ENCODE measurements at places on chromosomes 13 and 19. TPM values are rescaled to one million over a fixed set of nuclear protein-coding genes. Genes with fewer than 3 reads are reported as not detected.

Gene DOCK6
- total RNA-seq, result 2.8 TPM

DNA sequence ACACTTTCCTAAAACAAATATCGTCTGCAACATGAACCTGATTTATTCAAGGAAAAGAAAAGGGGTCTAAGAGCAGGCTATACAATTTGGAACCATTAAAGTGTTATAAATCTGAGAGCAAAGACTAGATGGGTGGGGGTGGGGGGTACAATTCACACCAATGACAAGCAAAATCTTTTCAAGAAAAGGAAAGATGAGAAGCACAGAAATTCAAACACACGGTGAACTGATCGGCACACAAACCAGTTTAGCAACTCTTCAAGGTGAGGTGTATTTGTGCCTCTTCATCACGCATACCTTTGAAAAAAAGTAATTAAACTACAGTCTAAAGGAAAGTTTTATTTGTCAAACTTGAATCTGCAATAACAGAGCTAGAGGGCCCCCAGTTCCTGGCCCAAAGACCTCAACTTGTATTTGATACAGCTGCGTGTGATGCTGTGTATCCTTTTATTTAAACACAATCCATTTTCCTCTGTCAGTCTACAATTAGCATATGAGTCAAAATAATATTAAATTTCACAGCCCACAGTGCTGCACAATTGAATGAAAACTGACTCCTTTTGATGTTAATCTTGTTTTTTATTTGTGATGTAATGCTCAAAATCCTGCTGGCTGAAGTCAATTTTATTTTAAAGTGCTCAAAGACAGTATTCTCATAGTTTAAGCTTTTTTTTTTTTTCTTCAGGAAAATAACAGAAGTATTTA is 14.2 kb downstream of the EFNB2 start:
- no peak for DNase-seq
- H3K27ac ChIP-seq, result no peak overlapping the region
- H3K4me1 ChIP-seq, result no peaks in the 10 kb centered on the region
- no peak overlapping the region for H3K4me3 ChIP-seq

GRCh38 chr19:30908262-30908771 is 440.9 kb downstream of the TSHZ3 start:
- no peak for DNase-seq
- no peaks in the 10 kb centered on the region for H3K4me1 ChIP-seq
- H3K27ac ChIP-seq, result no peak overlapping the region
- H3K36me3 ChIP-seq, result no peaks in the 10 kb centered on the region

Gene RXFP2
- total RNA-seq, result not detected

DNA sequence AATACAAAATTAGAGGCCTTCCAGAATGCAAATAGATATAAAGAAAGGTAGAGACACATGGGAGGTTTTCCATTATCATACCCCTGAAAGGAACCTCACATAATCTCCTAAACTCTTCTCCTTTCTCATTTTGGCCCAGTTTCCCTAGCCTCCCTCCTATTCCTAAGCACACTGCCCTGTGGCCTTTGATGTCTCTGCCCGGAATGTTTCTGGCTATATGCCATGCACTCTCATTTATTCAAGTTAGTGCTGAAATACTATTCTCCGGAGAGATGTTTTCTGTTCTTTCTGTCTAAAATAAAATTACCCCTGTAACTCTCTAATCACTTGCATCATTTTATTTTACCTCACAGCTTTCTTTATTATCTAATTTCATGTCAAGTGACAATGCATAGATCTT is 1287.7 kb downstream of the SLITRK5 start:
- no peak overlapping the region for H3K27ac ChIP-seq
- H3K4me1 ChIP-seq, result no peaks in the 10 kb centered on the region
- H3K4me3 ChIP-seq, result no peak overlapping the region
- H3K36me3 ChIP-seq, result no peaks in the 10 kb centered on the region
- no peak for DNase-seq
- H3K27me3 ChIP-seq, result no peaks in the 10 kb centered on the region

DNA sequence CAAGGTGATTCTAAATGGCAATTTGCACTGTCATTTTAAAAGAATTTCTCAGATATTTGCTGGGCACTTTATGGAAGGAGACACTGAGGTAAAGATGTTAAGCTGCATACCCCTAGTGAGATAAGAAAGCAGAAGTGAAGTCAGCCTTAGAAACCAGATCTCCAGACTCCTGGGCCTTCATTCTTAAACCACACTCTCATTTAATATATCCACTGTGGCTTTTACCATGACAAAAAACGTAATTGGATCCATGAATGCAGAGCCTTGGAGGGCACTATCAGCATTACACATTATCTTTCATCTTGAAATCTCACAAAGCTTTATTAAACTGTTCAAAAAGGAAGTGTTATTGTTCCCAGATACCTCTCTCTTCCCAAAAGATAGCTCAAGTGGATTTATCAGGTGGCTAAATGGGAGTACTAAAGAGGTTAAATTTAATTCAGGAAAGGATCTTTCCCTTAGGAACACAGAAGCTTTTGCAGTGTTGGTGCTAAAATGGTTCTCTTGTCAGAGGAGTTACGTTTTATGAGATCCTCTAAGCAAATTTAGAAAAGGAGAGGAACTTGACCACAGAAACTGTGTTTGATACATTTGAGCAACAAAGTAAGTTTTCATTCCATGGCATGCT is 1060.4 kb downstream of the EFNB2 start:
- no peak overlapping the region for H3K27ac ChIP-seq
- no peaks in the 10 kb centered on the region for H3K27me3 ChIP-seq
- H3K4me3 ChIP-seq, result no peak overlapping the region
- no peak for DNase-seq
- H3K36me3 ChIP-seq, result no peaks in the 10 kb centered on the region
- no peaks in the 10 kb centered on the region for H3K4me1 ChIP-seq

- H3K27me3 ChIP-seq, result no peaks in the 10 kb centered on the region
- H3K4me1 ChIP-seq, result peaks cover 26% of the 10 kb centered on the region
- H3K36me3 ChIP-seq, result peaks cover 20% of the 10 kb centered on the region
- H3K4me3 ChIP-seq, result no peak overlapping the region
Observed at GRCh38 chr13:23794267-23795161, 94.7 kb downstream of the MIPEP start.

Data from activated CD4-positive, alpha-beta T cell treated with anti-CD3 and anti-CD28 coated beads for 36 hours (primary cell).